ENCODE measurements at places on chromosomes 1 and 21.

- no peak for DNase-seq
Measured at GRCh38 chr1:229433364-229434004, 410 bp downstream of the ACTA1 start.

- peak; percentile 25 for DNase-seq
Measured at GRCh38 chr1:35726450-35727433, 8.1 kb upstream of the C1orf216 start.

- DNase-seq: no peak
Measured at GRCh38 chr1:233513431-233513830, 100.5 kb upstream of the KCNK1 start.

DNA sequence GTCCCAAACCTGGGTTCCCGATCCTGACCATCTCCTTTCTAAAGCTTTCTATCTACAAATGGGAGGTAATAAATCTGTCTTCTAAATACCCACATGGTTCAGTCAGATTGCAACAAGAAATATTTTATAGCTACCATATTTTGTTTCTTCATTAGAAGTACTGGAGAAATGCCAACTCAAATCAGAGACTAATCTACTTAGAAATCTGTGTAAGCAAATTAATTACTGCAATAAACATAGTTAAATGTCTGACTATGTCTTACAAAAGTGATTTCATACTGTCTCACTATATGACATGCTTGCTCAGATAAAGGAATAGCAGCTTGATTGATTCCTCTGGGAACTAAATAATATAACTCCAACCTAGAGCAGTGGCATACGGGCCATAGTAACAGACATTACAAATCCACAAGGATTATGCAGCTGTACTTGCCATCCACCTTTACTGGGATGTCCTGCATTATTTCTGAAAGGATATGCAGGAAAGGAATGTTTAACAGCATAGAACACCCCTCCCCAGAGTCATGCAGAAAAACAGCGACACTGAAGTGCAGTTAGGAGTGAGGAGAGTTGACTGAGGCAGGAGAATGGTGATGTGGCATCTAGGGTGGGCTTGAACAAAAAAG lies 80.3 kb downstream of the PCNX2 start:
- DNase-seq: no peak

- DNase-seq: no peak
Measured at GRCh38 chr21:41411449-41412089, 14.5 kb upstream of the MX1 start.

Data from SW 1271 (cell line).